ENCODE measurements at places on chromosomes 4 and X.

GRCh38 chrX:103722505-103722904, 11.8 kb downstream of the TMEM31 start:
- no peak for DNase-seq

DNA sequence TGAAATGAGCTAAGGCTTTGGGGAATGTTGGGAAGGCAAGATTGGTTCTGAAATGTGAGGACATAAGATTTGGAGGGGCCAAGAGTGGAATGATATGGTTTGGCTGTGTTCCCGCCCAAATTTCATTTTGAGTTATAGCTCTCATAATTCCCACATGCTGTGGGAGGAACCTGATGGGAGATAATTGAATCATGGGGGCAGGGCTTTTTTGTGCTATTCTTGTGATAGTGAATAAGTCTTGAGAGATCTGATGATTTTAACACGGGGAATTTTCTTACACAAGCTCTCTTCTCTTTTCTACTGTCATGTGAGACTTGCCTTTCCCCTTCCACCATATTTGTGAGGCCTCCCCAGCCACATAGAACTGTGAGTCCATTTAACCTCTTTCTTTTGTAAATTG, 157.6 kb upstream of the C1QTNF7 start:
- no peak for DNase-seq

DNA sequence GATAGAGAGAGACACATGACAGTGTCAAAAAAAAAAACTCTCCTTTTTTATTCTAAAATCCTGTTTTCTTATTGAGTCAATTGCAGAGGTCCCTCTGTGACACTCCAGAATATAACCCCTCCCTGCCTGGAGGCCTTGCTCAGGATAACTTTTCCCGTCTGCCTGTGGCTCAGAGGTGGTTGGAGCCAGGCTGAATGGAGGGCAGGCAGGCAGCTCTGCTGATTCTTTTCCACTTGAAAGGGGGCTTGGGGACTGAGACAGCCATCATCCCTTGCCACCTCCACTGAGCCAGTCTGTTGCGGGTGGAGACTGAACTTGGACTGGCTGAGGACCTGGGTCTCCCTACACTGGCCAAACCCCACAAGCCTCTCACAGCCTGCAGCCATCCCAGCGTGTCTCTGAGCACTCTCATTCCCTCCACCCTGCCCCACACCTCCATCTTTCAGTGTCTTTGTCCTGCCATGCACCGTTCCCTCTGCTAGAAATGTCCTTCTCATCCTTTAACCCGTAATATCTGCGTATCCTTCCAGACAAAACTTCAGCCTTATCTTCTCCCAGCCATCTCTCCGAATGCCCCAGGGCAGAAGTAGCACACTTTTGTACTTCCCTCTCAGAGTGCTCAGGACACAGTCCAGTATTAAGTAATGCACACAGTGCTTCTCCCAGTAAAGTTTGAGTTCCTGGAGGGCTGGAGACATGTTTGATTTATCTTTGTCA, 139.9 kb downstream of the CHIC2 start:
- DNase-seq: no peak

GRCh38 chrX:15723887-15724517, 14.1 kb upstream of the CA5B start:
- DNase-seq: no peak

- DNase-seq: no peak
Observed at GRCh38 chrX:53294024-53294648, 12.8 kb upstream of the IQSEC2 start.

DNA sequence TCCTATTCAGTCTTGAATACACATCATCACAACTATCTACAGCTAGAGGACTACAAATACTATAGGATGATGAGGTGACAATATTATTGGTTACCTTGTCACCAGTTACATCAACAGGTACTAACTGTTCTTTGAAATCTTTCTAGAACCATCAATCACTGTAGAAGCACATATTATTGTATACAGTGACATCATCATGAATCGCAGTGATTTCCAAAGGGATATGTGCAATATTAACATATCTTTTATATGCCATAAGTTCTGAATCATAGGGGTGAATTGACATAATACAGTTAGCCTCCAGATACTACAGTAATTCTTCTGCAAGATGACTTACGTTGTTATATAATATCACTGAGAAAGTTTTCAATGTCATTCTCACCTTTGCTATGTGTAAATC, 105.2 kb upstream of the HPGD start:
- DNase-seq: no peak

GRCh38 chrX:68851082-68851481, 22.3 kb downstream of the EFNB1 start:
- DNase-seq: no peak

DNA sequence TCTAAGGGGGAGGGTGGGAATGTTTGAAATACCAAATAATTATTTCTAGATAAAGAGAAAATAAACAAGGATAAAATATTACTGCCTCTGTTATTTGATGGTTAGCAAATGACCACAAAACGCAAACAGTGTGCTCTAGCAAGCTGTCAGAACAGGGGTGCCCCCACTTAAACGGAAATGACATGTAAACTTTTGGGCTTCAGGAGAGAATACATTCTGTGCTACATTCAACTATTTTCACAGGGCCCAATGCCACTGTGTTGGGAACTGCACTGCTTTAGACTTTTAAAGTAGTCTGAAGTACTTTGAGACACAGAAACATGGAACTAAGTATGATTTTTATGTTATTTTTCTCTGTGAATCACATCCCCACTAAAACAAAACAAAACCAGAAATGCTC, 14.1 kb downstream of the CD40LG start:
- DNase-seq: no peak

DNA sequence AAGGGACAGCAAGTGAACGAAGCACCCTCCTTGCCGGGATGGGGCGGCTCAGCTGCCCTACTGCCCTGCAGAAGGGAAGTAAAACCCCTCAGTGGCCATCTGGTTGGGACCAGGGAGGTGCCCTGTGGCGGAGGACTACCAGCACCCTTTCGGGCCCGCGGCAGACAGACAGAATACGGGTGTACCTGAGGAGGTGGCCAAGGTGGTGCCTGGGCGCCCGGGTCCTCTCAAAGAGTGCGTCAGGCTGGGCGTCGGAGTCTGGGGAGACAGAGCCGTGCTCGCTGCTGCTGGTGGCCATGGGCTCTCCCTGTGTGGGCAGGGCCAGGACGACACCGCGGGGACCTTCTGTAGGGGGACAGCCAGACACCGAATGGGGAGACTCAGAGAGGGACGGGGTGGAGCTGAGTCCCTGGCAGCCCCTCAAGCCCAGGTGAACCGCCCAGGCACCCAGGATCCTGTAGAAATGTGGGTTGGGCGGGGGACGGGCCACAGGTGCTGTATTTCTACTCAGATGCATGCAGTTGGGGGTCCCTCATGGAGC, 29.7 kb downstream of the PDHA1 start:
- DNase-seq: no peak

GRCh38 chr4:176875446-176875930, 82.8 kb upstream of the VEGFC start:
- DNase-seq: no peak

DNA sequence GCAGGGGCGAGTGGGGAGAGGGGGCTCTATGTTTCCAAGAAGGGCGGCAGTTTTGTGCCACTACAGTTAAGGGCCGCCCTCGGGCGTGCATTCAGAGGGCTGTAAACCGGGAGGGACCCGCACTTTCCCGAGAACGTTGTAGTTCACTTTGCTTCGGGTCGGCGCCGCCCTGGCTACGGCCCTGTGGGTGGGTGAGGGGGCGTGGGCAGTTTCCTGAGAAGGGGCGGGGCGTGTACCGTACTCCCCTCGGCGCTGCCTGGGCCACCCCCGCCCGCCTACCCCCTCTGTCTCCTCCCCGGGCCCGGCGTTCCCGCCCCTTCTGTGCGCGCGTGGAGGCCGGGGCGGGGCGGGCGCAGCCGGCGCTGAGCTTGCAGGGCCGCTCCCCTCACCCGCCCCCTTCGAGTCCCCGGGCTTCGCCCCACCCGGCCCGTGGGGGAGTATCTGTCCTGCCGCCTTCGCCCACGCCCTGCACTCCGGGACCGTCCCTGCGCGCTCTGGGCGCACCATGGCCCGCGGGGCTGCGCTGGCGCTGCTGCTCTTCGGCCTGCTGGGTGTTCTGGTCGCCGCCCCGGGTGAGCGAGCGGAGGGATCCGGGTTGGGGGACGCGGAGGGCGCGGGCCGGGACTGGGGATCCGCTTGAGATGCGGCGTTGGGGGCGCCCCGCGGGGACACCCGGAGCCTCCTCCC, at the start of gene CD99:
TSS of gene CD99 (plus strand) at position 440 of the 687 bp plus-strand sequence. CDS start at position 506, 66 bp downstream.
- DNase-seq: peak; percentile 94

DNA sequence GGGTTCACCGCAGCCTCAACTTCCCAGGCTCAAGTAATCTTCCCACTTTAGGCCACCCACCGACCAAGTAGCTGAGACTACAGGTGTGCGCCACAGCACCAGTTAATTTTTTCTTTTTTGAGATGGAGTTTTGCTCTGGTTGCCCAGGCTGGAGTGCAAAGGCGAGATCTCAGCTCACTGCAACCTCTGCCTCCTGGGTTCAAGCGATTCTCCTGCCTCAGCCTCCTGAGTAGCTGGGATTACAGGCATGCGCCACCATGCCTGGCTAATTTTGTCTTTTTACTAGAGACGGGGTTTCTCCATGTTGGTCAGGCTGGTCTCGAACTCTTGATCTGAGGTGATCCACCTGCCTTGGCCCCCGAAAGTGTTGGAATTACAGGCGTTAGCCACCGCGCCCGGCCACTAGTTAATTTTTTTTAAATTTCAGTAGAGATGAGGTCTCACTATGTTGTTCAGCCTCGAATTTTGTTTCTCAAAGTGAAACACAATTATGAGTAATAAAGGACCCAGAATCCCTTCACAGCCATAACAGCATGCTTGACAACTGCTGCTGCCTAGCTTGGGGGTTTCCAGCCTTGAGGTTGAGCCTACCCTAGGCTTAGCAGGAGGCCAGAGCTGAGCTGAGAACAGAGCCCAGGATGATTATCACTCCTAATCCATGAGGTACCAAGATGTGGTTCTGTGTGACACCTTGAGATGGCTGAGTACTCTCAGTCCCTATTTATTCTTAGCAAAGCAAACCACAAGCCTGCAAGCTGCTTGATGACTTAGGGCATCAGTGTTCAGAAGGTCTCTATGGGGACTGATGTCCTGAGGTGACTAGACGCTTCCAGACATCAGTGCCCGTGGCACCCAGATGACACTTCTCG, 41.6 kb upstream of the NKRF start:
- DNase-seq: peak; percentile 80

- no peak for DNase-seq
Observed at GRCh38 chrX:76159453-76159852, 13.4 kb upstream of the PBDC1 start.

DNA sequence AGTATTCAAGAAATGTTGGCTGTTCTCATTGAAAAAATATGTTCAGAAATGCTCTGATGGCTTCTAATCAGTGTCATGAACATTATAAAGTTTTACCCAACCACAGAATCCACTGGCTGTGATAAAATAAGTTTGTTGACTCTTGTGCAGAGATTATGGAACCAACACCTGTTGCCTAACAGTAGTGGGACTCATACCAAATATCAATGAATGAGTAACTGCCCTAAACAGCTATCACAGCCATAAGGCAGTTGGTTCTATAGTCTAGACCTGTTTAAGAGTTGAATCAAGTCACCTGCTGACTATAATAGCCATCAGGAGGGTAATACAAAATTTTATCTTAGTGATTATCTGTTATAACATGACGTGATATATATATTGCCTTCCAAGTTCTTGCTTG, 168.3 kb downstream of the ATOH1 start:
- no peak for DNase-seq

DNA sequence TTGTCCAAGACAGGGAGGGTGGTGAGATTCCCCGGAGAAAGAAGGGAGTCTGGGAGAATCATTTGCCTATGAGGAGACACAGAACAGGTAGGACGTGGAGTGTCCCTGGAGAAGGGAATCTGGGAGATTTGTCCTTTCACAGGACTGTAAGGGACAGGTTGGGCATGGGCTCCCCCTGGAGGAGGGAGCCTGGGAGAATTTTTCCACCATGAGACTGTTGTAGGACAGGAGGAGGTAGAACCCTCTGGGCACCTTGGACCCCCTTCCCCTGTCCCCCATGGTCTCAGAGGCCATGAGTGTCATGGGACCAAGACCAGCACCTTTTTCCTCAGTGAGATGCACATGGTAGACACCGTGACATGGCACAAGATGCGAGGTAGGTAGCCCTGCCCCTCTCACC, 2.8 kb downstream of the PORCN start:
- no peak for DNase-seq

DNA sequence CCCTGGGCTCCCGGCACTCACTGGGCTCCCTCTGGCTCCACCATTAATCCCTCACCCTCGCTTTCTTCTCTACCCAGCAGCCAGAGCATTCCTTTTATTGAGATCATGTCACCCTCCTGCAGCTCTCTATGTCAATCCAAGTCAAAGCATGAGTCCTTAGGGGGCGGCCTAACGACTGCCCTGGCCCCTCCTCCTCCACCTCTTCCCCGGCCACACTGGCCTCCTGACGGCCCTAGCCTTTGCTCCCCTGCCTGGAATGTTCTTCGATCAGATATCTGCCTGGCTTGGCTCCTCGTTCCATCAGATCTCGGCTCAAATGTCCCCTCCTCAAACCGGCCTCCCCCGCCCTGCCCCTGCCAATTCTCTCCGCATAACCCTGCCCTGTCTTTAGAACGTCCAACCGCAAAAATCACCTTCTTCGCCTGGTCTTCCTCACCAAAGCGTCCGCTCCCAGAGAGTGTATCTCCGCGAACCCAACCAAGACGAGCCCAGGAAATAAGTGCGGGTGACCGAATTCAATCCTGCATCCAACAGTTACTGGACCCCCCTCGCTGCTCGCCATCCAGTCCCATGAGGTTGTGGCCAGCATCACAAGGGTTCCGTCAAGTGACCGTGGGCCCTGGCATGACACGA, 722 bp upstream of the PNCK start:
- no peak for DNase-seq

- peak; percentile 83 for DNase-seq
Observed at GRCh38 chr4:1870328-1870577, 940 bp upstream of the NSD2 start.

DNA sequence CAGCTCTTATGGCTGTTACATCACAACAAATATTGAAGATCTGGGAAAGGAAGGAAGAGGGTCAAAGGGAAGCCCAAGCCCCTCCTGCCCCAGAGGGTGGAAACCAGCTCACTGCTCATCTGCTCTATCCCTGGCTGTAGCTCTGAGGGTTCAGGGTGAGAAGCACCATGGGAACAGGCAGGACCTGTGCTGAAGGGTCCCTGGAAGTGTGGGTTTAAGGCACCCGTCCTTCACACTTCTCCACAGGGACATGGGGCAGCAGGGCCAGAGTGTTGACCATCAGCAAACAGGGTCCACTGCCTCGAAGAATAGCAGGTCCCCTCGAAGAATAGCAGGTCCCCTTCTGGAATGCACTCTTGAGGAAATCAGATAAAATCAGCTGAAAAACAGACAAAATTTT, 4.4 kb downstream of the RTL5 start:
- no peak for DNase-seq

Data from CD8-positive, alpha-beta memory T cell (primary cell).